MCF 10A (cell line): ENCODE measurements at places on chromosomes 11 and 22.
A peak's percentile ranks its signal among the peaks of the same experiment; 100 is the strongest.

- no peak for DNase-seq
- H3K27ac ChIP-seq = no peak overlapping the region
- H3K4me3 ChIP-seq = no peak overlapping the region
- no peaks in the 10 kb centered on the region for H3K36me3 ChIP-seq
Observed at GRCh38 chr11:71147331-71147730, 105.0 kb downstream of the SHANK2 start.

DNA sequence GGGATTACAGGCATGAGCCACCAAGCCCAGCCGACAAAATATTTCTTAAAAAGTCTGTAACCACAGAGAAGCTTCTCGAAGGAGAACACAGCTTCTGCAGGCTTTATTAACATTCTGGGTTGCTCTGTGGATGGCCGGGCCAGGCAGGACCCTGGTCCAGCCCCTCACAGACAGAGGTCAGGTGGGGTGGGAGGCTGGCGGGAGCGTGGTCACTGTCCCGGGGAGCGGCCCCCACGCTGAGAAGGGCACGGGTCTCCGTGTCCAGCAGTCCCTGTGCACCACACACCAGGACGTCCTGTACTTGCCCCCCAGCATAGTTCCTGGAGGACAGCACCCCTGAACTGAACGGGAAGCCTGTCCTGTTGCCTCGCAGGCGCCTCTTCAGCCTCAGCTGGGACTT, 19.4 kb downstream of the DRD4 start:
- H3K4me1 ChIP-seq = no peaks in the 10 kb centered on the region
- peaks cover 72% of the 10 kb centered on the region for H3K36me3 ChIP-seq
- no peak for DNase-seq
- H3K4me3 ChIP-seq = no peak overlapping the region
- H3K27me3 ChIP-seq = no peaks in the 10 kb centered on the region
- no peak overlapping the region for H3K27ac ChIP-seq

GRCh38 chr22:39622881-39623367, 52.4 kb downstream of the CACNA1I start:
- H3K27ac ChIP-seq = no peak overlapping the region
- H3K27me3 ChIP-seq = peaks cover 28% of the 10 kb centered on the region
- H3K4me1 ChIP-seq = no peaks in the 10 kb centered on the region
- no peaks in the 10 kb centered on the region for H3K36me3 ChIP-seq

DNA sequence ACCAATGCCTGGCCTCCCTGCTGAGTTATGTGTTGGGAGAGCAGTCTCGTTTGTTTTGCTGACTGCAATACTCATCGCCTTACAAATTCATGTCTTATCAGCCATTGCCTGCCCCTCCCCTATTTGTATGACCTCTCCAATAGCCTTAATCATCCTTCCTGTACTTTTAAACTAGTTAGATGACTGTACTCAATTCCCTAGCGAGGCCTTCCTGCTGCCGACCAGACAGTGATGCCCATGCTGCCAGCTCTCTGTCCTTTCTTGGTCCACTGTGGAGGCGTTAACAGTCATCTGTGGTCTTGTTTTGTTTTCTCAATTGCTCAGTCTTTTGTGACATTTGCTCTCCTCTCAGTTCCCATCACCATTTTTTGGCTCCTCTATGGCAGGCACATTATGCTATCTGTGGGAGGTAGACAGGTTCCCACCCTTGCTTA, 20.3 kb upstream of the YPEL1 start:
- H3K4me1 ChIP-seq = no peaks in the 10 kb centered on the region
- H3K27ac ChIP-seq = no peak overlapping the region
- no peaks in the 10 kb centered on the region for H3K27me3 ChIP-seq
- H3K36me3 ChIP-seq = peaks cover 28% of the 10 kb centered on the region

DNA sequence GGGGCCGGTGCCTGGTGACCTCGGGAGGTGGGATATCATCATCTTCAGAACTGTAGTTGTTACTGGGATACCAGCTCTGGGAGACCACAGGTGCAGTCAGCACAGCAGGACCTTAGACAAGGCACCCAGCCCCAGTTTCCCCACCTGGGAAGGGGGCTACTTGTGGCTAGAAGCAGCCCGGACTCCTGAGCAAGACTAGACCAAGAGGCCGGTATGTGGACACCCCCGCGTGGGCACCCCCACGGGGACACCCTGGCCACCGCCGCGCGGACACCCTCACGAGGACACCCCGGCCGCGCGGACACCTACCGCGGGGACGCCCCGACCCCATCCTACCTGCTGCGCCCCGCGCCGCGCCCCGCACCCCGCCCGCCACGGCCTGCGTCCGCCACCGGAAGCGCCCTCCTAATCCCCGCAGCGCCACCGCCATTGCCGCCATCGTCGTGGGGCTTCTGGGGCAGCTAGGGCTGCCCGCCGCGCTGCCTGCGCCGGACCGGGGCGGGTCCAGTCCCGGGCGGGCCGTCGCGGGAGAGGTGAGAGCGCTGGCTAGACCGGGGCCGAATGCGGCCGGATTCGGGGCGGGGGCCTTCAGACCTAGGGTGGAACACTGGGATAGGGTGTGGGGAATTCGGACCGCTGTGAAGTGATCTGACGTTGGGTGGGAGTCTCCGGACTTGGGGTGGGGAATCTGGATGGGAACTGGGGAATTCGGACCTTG, at the start of the genes COMT and TXNRD2:
COMT (plus strand) TSS at position 408 of the 718 bp plus-strand sequence. CDS start 20,755 bp downstream, outside the sequence.
TXNRD2 (minus strand) TSS at position 454 of the 718 bp plus-strand sequence; CDS start at position 439, 15 bp downstream.
- H3K27me3 ChIP-seq = no peaks in the 10 kb centered on the region
- peak within 1 kb of the TSS; percentile 89 for H3K4me3 ChIP-seq
- H3K4me1 ChIP-seq = peaks cover 27% of the 10 kb centered on the region
- DNase-seq = peak; percentile 62
- peak within 1 kb of the TSS; percentile 97 for H3K27ac ChIP-seq
- H3K36me3 ChIP-seq = peaks cover 15% of the 10 kb centered on the region

DNA sequence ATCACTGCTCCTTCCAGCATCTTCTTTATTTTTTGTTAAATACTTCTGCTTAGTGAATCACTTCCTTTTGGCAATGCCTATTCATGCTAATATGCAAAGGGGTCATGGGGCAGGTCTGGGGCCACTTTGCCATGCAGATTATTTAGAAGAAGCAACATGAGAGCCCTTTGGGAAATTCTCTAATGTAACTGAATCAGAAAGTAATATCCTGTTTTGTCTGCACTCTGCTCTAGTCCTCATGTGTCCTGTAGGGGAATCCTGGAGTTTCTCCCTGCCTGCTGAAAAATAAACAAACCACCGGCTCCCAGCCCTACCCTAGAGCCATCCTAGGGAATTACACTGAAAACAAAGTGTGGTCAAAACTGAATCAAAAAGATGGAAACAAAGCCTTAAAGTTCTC, 176.5 kb upstream of the POU2AF2 start:
- no peak overlapping the region for H3K27ac ChIP-seq
- H3K4me3 ChIP-seq = no peak overlapping the region
- no peaks in the 10 kb centered on the region for H3K4me1 ChIP-seq
- peak; percentile 3 for DNase-seq
